ENCODE measurements at places on chromosomes 13 and 19.

DNA sequence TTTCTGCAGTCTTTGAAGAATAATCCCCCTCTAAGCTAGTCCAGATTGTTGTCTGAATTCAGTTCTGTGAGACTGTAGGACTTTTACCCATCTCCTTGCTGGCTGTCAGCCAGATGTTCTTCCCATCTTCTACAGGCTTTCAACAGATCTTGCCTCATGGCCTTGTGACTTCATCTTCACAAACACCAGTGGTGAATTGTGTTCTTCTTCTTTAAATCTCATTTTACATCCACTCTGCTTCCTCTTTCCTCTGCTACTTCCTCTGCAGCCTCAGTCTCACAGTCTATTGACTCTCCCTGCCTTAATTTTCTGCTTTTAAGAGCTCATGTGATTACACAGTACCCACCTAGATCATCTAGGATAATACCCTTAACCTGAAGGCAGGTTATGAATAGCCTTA is 859.0 kb upstream of the SLITRK1 start:
- DNase-seq, result no peak

DNA sequence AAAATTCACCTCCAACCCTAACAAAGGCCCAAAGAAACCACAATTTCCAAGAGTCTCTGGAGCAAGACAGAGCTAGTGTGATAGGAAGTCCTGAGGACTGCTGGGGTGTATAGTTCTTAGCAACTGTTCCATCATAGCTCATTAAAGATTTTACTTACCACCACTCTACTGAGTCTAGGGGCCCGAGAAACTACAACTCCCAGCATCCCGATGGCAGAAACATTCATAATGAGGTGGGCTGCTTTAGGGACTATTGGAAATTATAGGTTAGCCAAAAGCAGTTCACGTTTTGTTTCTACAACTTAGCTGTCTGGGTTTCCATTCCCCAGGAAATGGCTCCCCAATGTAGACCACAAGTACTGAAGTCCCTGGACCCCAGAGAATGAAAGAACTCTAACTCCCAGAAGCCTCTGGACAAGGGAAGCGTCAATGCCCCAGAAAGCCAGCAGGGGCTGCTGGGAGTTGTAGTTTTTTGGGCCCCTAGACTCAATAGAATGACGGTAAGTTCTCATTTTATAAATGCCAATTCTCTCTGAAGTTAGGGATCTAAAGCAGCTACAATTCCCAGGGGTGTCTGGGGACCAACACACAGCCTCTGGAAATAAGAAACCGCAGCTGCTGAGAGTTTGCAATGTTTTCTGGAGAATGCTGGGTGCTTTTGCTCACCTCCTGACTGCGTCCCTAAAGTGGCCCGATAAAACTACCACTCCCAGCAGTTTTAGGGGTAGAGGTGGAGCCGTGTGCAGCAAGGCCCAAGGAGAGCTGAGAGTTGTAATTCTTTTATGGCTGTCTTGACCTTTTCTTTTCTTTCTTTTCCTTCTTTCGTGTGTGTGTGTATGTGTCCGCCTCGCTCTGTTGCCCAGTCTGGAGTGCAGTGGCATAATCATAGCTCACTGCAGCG is 11.1 kb downstream of the FTL start:
- DNase-seq, result peak; percentile 47

- DNase-seq, result no peak
Measured at GRCh38 chr13:36814465-36814864, 4.6 kb upstream of the RFXAP start.

DNA sequence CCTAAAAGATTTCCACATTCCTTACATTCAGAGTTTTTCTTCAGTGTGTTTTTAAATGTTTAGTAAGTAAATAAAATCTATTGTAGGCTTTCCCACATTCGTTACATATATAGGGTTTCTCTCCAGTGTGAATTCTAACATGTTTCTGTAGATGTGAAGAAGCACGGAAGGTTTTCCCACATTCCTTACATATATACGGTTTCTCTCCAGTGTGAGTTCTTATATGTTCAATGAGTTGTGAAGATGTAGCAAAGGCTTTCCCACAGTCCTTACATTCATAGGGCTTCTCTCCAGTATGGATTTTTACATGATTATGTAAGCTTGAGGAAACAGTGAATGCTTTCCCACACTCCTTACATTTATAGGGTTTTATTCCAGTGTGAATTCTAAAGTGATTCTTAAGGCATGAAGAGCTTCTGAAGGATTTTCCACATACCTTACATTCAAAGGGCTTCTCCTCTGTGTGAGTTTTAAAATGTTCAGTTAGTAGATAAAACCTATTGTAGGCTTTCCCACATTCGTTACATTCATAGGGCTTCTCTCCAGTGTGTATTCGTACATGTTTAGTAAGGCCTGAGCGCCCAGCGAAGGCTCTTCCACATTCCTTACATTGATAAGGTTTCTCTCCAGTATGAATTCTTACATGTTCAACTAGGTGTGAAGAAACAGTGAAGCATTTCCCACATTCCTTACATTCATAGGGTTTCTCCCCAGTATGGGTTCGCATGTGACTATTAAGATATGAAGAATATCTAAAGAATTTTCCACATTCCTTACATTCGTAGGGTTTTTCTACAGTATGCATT is 18.2 kb downstream of the ZNF121 start:
- no peak for DNase-seq

DNA sequence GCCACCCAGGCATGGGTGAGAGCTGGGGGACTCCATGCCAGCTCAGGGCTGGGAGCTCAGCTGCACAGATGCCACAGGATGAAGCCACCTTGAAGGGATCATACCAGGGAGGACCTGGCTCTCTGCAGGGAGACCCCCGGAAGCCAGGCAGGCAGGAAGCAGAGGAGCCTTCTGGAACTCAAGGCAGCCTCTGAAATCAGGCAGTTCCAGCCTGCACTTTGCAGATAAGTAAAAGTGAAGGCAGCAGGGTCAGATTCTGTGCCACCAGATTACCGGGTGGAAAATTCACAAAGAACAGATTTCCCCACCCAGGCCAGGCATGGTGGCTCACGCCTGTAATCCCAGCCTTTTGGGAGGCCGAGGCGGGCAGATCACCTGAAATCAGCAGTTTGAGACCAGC is 2.5 kb downstream of the TMEM259 start:
- no peak for DNase-seq

DNA sequence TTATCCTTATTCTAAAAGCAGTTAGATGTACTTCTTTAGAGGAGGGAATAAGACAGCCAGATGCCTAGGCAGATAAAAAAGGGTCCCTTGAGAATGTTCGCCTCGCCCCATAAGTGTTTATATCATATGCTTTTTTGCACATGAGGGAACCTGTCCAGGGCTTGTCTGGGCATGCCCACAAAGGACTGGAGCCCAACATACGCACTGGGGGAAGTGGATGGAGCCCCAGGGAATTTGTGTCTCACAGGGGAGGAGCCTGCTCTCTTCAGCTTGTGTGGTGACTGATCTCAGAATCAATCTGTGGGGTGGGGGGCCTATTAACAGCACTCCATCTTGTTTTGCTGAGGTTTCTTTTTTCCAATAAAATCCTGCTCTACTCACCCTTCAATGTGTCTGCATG is 22.6 kb downstream of the MED4 start:
- DNase-seq, result no peak

DNA sequence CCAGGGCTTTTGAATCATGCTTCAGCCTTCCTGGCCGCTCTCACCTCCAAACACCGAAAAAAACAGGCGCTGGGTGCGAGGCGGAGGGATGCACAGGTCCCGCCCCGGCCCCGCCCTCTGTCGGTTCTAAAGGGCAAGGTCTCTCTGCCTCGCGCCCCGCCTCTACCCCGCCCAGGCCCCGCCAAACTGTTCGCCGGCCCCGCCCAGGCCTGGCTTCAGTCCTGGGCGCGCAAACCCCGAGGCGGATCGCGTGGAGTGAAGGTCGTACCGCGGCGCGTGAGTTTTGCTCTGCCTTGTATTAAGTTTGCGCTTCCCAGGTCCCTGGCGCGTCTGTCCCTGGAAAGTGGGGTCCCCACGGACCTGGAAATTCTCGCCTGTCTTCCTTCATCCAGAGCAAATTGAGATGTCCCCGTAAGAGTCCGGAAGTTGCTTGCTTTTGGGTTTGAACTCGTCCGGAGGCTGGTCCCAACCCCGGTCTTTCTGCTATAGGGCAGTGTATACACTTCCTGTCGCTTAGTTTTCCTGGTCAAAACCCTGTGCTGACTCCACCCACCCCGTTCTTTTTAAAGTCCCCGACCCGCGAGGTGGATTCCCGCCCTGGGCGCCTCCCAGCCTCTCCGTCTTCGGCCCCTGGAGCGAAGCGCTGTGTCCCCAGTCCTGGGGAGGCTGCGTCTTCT is 8.4 kb downstream of the ZNF808 start:
- DNase-seq, result peak; percentile 96

GRCh38 chr19:40811478-40812341 is 12.7 kb downstream of the EGLN2 start:
- DNase-seq, result peak; percentile 54

- DNase-seq, result peak; percentile 7
Measured at GRCh38 chr13:48344264-48344663, 40.7 kb downstream of the RB1 start.

- DNase-seq, result peak; percentile 80
Measured at GRCh38 chr19:56309511-56310185, 5.0 kb downstream of the ZSCAN5A start.

GRCh38 chr13:99297331-99297730 is 9.9 kb downstream of the GPR183 start:
- no peak for DNase-seq

DNA sequence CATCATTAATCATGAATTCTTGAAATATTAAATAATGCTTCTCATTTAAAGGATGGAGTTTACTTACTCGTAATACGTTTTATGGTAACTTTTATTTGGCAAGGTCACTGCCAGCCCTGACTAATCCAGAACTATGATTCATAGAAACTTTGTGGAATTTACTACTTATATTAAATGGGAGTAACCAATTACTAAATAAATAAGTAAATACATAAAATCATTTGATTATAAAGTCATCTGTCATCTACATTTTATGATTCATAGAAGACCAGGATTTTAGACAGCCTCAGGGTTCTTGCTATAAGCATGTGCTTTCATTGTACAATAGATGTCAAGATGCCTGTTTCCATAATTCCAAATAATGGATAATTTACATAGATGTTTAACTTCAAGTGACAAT is 611.1 kb downstream of the TBC1D4 start:
- DNase-seq, result no peak

DNA sequence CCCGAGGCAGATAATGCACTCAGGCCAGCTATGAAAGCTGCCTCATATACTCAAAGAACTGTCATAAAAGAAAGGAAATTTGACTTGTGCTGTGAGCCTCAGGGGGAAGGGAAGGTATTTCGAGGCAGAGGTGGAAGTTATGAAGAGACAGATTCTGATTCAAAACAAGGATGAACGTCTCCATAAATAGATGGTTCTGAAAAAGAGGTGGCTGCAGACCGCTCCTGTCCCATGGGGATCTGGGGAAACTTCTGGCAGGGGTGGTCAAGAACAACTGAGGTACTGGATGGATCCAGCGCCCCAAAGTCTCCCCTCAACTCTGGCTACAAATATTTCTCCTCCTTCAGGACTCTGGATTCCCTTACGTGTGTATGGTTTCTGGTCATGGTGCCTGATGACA is 168.1 kb upstream of the IRS2 start:
- DNase-seq, result no peak

DNA sequence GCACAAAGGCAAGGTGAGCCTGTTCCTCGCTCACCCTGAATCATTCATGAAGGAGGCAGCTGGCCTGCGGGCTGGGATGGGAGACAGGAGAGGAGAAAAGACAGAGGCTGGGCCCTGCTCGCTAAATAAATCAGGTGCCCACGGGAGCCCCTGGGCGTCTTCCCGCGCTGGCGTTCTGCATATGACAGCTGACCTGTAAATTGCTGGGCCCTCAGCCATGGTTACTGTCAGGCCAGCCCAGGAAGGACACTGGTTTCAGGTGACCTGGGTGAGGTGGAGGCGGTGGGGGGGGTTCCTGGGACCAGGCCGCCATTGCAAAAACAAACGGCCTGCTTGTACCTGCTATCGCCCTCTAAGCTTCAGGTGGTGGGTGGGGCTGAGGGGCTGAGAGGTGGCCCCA is 3.4 kb upstream of the PTBP1 start:
- DNase-seq, result no peak

DNA sequence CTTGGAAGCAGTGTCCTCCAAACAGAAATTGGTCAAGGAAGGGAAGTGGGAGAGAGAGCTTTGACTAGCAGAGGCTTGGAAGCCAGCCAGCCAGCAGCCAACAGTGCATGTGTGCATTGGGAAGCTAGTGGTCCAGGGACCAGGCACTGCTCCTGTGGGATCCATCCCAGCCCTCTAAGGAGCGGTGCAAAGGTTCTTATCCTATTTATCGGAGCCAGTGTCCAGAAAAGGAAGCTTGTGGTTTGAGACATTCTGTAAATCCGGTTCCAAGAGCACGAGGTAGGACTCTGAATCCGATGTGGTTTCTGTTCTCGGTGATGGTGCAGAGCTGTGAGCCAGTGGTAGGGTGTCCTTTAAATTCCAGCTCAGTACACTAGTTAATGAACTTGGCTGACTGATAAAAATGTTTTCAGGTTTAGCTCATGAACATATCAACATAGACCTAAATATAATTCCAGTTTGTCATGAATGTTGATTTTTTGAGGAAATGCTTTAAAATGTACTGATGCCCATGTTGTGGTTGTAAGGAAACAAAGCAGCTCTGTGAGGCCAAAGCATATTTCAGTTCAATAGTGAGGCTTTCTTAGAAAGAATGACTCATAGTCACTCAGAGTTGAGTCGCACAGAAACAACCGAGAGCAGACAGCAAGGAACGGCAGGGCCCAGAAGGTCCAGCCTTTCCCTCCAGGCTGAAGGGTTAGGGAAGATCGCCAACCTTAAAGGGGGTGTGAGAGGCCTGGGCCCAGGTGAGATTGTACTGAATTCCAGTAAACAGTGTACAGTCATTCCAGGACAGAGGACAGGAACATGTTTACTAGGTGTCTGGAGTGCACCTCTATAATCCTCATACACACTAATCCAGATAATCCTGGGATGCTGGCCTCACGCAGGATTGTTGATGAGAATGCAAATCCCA is 21.5 kb upstream of the GARRE1 start:
- peak; percentile 56 for DNase-seq

GRCh38 chr19:38319421-38320258 is at the start of gene KCNK6:
KCNK6 (plus strand) TSS chr19:38319845; CDS start chr19:38319951, 106 bp downstream.
- peak; percentile 64 for DNase-seq

DNA sequence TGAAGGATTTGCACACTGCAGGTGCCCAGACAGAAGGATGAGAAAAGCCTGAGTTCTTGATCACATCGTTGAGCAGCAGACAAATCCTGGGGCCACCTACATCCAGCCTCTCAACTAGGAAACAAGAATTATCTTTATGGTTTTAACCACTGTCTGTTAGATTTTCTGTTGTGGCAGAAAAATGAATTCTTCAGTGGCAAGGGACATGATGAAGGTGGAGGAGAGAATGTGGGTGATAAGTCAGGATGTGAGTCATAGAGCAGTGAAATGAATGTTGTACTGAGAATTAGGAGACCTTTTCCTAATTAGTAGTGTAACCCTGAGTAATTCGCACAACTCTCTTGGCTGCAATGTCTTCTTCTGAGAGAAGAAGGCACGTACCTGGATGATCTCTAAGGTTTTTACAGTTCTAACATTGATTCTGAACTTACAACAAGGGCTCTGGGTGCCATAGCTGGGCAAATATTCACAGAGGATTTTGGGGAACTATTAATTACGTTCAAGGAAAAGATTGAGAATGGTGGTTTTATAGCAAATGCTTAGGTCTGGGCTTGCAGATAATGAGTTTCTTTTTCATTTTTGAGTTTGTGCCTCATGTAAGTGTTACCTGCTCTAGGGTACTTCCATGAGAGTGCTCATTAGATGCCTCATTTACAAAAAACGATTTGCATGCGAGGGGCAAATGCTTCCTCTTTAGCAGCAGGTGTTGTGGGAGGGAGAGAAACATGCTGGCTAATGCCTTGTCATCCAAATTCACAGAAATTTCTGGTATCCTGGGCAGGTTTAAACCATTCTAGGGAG is 111.0 kb upstream of the KL start:
- DNase-seq, result peak; percentile 40

GRCh38 chr13:21590231-21590630 is 13.7 kb downstream of the MICU2 start:
- no peak for DNase-seq

Data from activated CD4-positive, alpha-beta memory T cell treated with anti-CD3 and anti-CD28 coated beads for 36 hours (primary cell).